Stimulated activated CD8-positive, alpha-beta memory T cell treated with anti-CD3 and anti-CD28 coated beads, Interleukin-4, amount 100 ng/mL, for 1 hour (primary cell): ENCODE measurements at places on chromosomes 5 and 9.

DNA sequence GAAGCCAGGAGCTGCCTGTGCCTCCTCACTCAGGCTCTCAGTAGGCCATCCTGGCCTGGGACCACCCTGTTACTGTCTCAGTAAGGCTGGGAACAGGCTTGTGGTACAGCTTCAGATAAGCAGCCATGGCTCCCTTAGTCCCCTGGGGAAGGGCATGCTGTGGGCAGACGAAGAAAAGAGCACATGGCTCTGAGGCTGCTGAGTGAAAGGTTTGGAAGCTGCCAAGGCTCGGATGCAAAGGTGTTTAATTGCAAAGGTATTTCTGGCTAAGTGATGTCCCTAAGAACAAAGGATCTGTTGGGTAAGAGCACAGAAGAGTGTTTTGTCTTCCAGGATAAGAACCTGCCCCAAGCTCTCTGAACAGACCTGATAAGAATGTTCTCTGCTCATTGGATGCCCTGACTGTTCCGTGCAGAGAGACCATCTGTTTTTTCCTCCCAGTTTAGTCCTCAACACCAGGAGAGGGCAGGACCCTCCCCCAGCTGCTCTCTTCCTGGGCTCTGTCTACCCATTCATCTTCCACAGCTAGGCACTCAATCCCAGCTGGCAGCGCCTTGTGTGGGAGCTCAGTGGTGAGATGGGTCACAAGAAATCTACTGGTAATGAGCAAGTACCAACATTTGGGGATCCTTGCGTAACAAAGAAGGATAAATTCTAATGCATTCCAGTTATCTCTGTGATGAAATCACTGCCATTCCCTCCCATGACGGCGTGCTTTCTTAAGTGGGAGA lies 17.7 kb downstream of the ANGPTL2 start:
- DNase-seq, result no peak

DNA sequence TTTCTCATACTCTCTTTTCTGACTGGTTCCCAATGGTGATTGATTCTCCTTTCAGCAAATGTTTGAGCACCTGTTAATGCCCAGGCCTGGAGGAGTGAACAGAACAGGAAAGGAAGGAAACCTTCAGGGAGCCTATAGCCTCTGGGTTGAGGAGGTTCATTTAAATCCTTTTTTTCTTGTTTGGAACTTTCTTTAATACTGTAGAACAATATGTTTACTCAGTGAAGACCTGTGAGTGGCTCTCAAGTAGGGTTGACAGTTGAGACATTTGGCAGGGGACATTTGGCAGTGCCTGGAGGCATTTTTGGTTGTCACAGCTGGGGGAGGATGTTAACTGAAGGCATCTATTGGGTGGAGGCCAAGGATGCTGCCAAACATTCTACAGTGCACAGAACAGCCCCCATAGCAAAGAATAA lies 6.1 kb upstream of the FAM120AOS start:
- no peak for DNase-seq

GRCh38 chr5:102955488-102955887 lies 164.4 kb downstream of the GIN1 start:
- DNase-seq, result no peak

- DNase-seq, result no peak
Observed at GRCh38 chr5:127799293-127799905, 96.2 kb downstream of the CCDC192 start.

- no peak for DNase-seq
Observed at GRCh38 chr5:136192526-136193321, at the start of gene SMIM32. SMIM32 (minus strand) TSS chr5:136193162; CDS start chr5:136192524, 638 bp downstream.

DNA sequence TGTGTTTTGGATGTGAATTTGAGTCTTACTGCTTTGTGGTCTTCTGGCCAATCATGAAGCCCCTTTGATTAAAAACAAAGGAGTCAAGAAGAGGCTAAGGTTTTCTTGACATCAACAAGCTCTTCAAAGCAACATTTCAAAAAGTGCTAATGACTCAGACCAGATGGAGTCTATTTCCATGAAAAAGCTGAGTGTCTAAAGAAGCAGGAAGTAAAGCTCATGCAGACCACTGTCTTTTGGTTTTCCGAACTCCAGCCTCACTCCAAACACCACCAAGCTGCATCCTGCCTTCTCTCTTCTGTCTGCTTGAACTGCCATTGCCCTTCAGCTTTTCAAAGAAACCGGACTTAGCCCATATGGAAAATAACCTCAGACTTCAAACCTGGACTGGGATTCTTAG lies 115.2 kb downstream of the PRDM6 start:
- no peak for DNase-seq

GRCh38 chr5:112532654-112533360 lies 113.7 kb upstream of the EPB41L4A start:
- DNase-seq, result no peak

- peak; percentile 8 for DNase-seq
Observed at GRCh38 chr9:107213561-107214028, 69.5 kb upstream of the RAD23B start.

DNA sequence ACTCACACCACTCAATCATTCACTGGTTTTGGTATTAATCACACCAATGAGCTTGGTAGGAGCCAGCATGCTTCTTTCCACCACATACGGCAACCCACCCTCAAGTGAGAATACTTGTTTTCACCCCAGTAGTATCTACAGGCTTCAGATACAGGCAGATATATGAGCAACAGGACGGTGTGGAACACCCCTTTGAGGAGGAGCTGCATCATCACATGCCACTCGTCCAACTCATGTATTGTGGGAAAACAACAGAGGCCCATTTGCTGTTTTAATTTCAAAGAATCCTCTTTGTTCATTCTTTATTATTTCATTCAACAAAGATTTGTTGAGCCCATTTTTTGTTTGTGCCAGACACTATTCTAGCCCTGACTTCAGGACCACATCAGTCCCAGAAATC lies 46.0 kb downstream of the RORB start:
- no peak for DNase-seq

GRCh38 chr5:93150311-93151012 lies 430.6 kb downstream of the NR2F1-AS1 start:
- DNase-seq, result no peak

GRCh38 chr9:95108777-95109176 lies 208.7 kb downstream of the FANCC start:
- DNase-seq, result no peak

GRCh38 chr9:21525174-21525573 lies 43.1 kb upstream of the IFNE start:
- no peak for DNase-seq

DNA sequence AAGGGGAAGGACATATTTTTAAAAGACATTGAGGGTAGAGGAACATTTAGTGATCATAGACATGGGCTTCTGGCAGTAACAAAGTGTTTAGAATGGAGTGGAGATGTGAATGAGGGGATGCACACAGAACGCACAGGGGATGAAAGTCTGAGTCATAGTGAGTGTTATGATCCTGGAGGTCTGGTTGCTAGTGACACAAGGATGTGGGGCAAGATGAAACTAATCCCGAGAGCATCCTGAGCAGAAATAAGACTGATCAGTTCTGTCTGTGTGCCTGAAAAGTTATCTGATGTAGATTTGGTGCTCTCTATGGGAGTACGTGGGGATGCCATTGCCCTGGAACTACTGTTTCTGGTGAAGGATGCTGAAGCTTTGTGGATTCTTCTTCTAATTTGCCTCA lies 141.1 kb downstream of the CHSY3 start:
- DNase-seq, result no peak

GRCh38 chr5:114223866-114224265 lies 138.0 kb upstream of the KCNN2 start:
- no peak for DNase-seq

DNA sequence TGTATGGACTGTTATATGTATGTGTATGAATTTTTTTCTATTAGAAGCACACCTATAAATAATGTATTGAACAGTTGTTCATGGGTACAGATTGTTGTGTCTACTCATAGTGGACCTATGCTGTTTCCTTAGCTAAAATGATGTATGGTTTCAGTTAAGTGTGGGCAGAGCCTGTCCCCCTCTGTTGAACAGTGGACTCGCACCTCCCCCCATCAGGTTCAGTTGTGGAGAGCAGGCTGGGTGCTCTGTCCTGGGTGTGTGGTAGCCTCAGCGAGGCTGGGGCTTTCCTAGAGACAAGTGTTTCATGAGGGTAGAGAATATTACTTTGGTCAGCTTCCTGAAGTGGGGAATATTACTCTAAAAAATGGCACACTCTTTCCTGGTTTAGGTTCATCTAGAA lies 47.4 kb upstream of the LRRTM2 start:
- no peak for DNase-seq

- no peak for DNase-seq
Observed at GRCh38 chr5:139662617-139663016, 14.5 kb downstream of the CXXC5 start.

DNA sequence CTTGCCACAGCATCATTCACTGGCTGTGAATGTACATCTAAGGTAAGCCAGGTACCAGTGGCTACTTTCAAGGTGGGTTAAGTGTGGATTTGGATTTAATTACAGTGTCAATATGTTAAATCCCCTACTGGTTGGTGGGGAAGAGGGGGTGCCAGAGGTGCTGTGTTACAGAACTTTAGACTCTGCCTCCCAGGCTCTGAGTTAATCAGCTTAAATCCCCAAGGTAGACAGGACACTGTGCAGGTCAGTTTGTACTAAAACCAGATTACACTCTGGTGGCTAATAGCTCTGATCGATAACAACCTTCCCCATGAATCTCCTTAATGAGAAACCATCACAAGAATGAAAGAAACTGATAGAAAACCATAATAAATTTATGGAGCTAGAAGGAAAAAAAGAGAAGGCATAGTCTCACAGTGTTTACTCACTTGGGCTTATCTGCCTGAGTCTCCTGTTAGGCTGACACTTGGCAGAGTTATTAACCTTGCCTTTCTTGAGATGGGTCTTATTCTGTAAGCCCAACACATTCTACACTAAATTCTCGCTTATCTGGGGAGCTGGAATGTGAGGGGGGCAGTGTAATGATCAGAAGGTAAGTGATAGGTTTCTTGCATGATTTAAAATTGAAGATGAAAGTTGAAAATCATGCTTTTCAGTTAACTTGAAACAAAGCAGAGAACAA lies 106.8 kb downstream of the LMNB1 start:
- DNase-seq, result no peak

GRCh38 chr5:65812648-65813047 lies 90.6 kb downstream of the NLN start:
- DNase-seq, result no peak

DNA sequence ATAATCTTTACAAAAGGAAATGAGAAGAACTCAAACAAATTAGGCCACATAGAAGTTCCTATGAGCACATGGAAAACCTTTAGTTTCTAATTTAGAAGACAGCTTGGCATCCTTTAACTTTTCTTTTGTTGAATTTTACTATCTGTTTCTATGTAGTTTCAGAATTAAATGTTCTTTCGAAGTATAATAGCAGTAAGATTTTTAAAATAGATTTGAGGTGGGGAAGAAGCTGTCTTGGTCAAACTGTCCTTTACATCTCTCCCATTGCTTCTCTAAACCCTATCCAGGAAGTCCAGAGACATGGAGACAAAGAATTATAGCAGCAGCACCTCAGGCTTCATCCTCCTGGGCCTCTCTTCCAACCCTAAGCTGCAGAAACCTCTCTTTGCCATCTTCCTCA lies at the start of gene OR1L4:
OR1L4 (plus strand) TSS at position 301 of the 400 bp plus-strand sequence; CDS start at position 301, 0 bp downstream.
- DNase-seq, result no peak

- no peak for DNase-seq
Observed at GRCh38 chr5:80961376-80962281, 1.5 kb downstream of the RASGRF2 start.

DNA sequence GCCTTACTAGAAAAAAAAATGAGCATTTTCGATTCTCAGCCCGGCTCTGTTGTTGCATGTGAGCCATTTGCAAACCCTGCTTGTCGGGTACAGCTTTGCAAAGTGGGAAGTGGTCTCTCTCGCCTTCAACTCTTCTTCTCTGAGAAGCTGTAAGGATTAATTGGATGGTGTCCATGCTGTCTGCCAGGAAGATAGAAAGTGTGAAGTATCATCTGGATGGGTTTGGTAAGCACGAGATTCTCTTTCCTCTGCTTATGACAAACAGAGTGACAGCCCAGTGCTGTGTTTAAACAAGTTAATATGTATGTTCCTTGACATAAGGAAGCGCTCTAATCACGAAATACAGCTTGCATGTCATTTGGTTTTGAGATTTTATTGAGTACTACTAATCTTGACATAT lies 109.1 kb upstream of the SPATA31D4 start:
- no peak for DNase-seq

- no peak for DNase-seq
Observed at GRCh38 chr5:132687995-132688394, 14.2 kb downstream of the IL4 start.

GRCh38 chr5:180618829-180619562 lies 27.7 kb upstream of the SCGB3A1 start:
- no peak for DNase-seq

DNA sequence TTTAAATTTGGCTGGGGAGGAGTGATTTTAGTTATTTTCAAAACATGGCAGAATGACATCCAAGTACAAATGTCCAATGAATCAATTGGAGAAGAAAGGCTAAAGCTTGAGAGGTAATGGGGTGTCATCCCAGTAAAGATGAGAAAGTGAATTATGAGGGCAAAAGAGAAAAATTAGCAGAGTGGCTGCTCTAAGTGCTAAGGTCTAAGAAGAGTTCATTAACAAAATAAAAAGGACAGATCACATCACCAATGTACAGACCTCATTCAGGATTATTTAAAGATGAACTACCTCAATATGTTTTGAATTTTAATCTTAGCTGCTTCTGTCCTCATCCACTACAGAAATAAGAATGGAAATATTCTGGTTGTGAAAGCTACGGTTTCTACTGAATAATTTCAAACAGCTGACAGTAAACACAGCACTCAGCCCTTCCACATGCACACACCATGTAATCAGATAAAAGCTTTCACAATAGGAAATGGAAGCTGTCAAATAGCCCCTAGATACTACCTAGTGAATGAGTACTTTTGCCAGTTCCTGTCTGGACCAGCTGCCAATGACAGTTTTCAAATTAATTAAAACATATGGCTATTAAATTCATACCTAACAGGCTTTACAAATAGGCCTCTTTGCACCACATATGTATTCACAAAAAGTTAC lies 171.5 kb downstream of the SSBP2 start:
- no peak for DNase-seq

GRCh38 chr5:52661903-52662595 lies 125.7 kb upstream of the ITGA1 start:
- DNase-seq, result no peak

DNA sequence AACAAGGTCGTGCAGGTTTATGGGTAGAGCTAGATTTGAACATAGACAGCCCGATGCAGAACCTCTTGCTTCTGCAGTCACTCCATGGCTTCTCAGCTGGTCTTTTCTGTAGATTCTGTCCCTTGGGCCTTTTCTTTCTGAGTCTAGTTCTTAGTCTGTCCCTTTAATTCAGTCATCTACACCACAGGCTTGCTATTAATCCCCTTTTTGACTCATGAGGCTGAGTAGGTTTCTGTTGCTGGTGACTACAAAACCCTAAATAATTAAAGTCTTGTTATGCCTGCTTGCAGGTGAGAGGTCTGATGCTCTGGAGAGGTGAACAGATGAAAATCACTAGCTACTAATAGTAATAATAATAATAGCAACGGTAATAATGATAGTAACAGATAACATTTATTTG lies 19.3 kb upstream of the STRBP start:
- no peak for DNase-seq

GRCh38 chr9:136826703-136827582 lies 15.3 kb upstream of the AJM1 start:
- no peak for DNase-seq

DNA sequence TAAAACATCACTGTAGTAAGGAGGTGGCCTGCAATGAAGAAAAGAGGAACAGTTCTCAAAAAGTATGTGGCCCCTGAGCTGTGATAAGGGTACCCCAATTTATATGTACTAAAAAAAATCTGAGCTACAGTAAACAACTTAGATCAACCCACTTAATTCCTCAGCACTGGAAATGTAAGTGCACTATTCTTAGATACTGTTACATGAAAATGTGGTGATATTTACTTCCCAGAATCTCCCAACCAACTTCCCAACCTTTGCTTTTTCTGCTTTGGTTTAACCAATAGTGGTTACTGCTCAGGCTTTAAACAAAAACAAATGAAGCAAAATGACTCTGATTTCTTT lies 114.8 kb downstream of the SEMA5A start:
- DNase-seq, result no peak
